SIG-M5 (cell line): ENCODE measurements at places on chromosomes 6 and 20.
A peak's percentile ranks its signal among the peaks of the same experiment; 100 is the strongest.

DNA sequence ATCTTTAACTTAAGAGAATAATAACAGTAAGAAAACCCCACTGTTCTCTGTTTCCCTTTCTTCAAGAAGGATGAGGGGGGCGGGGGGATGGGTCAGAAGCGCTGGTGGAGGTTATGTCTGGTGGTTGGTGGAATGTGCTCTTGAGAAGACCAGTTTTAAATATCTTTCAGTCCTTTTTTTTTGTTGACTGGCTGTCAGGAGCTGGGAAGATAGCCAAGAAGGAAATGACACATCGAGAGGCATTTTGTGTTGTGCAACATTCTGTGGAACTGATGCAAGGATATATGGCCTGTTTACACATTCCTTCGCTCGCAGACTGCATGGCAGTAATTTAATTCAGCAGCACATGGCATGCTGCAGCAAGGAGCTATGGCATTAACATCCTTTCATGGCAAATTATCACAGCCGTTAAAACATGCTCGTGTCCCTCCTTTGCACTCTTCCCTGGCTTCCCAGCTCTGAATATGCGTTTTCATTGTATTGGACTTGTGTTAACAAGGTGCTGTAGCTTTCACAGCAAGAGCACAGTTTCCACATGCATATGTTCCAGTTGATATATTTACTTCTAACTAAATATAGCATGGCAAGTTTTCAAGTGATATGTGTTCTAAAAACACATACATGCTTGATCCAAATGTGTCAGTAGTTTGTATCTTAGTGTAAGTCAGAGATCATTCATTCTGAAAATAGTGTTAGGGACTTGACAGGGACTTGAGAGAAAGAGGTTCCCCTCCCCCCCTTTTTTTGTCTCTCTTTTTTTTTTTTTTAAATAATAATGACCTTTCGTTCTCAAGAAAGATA lies 68.2 kb upstream of the SUPT3H start:
- peak; percentile 86 for DNase-seq

DNA sequence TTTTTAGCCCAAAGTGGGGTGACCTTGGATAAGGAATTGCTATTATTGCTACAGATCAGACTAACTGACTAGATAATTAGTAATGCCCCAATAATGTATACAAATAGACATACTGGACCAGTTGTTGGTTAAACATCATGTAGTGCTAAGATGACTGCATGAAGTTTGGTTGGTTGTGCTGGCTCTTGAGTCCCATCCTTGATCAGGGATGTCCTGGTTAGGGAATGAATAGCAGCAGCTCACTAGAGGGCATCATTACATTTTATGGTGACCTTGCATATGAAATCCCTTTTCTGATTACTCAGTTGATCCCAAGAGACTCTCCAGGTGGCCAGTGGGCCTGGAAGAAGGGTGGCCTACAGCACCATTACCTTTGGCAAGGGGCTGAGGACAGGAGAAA lies 10.9 kb downstream of the TPBG start:
- DNase-seq, result no peak

GRCh38 chr6:90003069-90003795 lies 109.0 kb downstream of the GJA10 start:
- DNase-seq, result no peak

DNA sequence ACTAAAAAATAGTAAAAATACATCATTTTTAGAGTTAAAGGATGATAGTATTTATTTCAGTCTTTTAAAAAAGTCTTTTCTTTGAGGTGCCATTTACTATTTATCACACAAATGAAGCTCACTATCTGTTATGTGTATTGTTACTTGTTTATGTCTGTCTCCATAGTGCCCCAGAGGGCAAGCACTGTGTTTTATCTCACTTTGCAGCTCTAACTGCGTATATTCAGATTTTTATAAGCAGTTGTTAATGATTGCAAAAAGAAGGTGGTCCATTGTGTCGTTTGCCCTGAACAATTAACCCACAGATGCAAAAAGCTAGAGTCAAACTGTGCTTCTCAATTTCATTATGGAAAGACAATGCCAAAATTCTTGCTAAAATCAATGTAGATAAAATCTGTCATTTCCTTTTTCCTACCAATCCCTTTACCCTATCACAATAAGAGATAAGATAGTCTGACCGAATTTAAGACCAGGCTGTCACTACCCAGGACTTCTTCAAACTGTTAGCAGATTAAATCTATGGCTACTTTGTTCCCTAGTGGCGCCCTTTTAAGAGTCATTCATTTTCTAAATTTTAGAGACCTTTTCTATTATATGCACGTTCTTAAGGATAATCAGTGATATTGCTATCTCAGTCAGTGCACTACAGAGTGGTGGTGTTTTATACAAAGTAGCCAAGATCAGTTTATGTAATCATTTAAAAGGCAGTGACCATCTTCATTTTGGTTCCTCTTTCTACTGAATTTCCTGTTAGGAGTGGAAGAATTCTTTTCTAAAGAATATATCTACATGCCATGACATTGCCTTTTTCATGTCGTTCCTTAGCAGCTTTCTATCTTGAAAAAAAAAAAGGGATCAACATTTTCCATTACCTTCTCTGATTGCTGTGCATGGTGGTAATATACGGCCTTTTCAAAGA lies 133.1 kb upstream of the PRDM1 start:
- no peak for DNase-seq

DNA sequence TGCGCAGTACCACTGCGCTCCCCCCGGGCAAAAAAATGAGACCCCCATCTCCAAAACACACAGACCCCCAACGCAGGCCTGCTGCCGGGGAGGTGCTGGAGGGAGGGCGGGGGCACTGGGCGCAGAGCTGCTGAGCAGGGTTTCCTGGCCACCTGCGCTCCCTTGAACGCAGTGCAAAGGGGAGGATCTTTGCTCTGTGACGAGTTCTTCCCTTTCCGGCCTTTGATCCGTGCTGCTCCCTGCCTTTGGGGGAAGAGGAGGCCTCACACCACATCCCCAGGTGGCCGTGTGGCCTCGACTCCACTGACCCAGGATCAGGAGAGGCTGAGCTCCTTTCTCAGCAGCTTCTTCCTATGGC lies 8.9 kb upstream of the COL20A1 start:
- no peak for DNase-seq

DNA sequence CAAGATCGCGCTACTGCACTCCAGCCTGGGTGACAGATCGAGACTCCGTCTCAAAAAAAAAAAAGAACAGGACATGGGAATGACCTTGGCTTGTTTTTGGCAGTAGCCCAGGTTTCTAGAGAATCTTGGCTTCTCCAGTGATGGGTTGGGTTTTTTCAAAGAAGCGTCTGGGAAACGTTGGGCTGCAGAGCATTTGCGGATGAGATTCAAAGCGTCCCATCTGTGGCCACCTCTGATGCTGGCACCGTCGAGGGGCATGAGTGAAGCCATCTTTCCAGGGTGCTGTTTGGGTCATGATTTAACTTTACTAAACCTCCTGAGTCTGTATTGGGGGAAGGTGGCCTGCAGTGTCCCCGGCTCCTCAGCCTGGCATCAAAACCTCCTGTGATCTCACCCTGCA lies 43.2 kb upstream of the SRF start:
- no peak for DNase-seq

- DNase-seq, result no peak
Observed at GRCh38 chr20:63830841-63831588, at the start of gene ZBTB46. Gene ZBTB46 (minus strand): TSS chr20:63831264. CDS start chr20:63790757, 40,507 bp downstream.

- no peak for DNase-seq
Observed at GRCh38 chr6:91449539-91449938, 862.7 kb upstream of the MAP3K7 start.

DNA sequence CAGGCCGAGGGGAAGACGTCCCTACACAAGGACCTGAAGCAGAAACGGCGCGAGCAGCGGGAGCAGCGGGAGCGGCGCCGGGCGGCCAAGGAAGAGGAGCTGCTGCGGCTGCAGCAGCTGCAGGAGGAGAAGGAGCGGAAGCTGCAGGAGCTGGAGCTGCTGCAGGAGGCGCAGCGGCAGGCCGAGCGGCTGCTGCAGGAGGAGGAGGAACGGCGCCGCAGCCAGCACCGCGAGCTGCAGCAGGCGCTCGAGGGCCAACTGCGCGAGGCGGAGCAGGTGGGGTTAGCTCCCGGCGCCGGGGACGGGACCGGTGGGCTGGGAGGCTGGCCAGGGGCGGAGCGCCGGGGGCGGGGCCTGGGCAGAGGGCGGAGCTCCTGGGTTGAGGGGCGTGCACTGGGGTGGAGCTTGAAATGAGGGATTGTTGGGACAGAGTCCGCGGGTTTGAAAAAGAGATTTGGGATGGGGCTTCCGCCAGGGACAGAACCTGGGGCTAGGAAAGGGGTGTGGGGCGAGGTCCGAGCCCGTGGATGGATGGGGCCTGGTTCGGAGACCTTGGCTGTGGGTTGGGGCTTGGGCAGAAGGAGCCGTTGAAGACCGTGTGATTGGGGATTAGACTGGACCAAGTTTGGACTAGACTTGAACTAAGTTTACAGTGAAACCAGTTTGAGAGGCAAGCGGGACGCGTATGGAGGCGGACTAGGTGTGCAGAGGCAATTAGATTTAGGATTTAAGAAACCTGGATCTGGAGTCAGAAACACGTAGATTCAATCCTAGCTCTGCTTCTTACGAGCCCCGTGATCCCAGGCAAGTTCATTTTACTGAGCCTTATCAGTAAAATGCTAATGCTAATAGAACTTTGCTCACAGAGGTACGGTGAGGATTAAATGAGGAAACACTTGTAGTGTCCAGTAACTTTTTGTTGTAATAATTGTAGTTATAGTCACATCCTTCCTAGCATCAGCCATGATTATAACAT lies 20.9 kb downstream of the DEF6 start:
- DNase-seq, result no peak
